CD4-positive, alpha-beta T cell treated with Interferon alpha-2 for 1 hour (primary cell): ENCODE measurements at places on chromosomes 13 and 19.

DNA sequence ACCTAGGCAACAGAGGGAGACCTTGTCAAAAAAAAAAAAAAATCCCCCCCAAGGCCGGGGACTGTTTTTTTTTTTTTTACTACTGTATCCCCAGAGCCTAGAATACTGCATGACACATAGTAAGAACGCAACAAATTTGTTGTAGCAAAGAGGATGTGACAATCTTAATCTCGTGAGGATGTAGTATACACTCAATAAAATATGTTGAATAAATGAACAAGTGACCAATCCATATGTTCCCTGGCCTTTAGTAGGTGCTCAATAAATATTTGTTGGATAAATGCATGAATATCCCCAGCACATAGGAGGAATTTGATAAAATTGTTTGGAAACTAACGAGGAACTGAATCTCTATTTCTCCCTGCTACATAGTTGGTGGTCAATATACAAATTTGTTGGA, 75.7 kb downstream of the MAP4K1 start:
- no peak for DNase-seq

GRCh38 chr19:5628461-5628860, 5.6 kb downstream of the SAFB start:
- DNase-seq = no peak

DNA sequence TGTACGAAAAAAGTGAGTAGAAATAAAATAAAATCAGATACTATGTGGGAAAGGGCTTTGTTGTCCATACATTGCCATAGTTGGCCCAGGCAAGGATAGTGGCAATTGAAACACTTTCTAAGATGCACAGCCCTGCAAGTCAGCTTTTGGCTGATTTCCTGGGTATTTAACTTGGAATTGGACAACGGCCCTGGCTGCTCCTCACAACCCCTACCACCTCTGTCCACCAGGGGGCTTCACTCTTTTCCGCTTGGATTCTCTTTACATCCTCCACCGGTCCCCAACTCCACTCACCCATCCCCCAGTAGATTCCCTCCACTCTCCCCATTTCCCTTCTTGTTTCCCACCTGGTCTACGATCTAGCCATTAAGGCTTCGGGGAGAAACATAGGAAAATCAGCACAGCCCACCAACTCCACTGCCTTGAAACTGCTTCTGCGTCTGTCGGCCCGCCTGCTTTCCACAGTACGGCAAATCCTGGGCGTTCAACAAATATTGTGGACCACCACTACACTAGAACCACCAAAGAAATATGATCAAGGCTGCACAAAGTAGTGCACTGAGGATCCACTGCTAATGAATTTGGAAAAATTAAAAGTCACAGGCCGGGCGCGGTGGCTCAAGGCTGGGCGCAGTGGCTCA, 48.6 kb upstream of the GTF3A start:
- peak; percentile 55 for DNase-seq

DNA sequence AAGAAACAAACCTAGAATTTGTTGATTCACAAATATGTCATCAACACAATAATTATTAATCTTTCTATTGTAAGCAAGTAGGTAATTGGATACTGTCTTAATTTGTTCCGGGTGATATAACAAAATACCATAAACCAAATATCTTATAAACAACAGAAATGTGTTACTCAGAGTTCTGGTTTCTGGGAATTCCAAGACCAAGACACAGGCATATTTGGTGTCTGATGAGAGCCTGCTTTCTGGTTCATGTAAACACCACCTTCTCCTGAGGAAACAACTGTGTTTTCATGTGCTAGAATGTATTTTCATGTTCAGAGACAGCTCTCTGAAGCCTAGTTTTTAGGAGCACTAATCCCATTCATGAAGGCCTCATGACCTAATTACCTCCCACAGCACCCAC, 1819.5 kb downstream of the SLITRK5 start:
- no peak for DNase-seq

- DNase-seq = peak; percentile 46
These were observed 44.4 kb downstream of the ELF1 start for GRCh38 chr13:40974460-40975407.

DNA sequence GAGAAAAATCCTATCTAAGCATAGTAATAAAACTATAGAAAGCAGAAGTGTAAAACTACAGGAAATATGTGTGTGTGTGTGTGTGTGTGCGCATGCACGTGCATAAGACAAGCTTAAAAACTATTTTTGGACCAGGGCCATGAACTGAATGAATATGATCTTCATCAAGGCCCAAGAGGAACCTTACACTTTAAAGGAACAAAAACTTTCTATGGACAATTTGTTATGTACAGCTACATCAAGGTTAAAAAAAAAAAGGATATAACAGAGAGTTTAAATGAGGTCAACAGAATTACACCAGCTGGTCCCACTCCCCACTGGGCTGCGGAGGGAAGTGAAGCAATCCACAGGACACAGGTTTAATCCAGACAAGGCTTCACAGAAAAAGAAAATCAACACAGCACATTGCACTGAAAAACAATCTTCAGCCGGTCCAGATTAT, 151.1 kb downstream of the LHFPL6 start:
- peak; percentile 25 for DNase-seq

DNA sequence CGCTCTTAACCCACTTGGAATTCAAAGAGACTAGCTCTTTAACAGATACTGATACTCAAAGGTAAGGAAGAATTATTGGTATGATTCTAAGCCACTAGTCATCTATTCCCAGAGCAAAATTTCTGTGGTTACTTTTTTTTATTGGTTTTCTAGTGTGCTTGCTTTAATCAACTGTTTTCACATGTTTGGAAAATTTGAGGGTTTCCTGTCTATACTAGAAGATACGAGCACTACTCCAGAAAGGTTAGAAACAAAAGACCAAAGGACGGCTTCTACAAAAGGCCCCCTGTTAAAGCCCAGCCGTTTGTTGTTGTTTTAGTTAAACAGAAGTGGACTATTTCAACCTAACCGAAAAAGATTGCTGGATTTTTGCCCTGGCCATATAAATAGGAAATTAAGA, 18.5 kb upstream of the LPAR6 start:
- no peak for DNase-seq

DNA sequence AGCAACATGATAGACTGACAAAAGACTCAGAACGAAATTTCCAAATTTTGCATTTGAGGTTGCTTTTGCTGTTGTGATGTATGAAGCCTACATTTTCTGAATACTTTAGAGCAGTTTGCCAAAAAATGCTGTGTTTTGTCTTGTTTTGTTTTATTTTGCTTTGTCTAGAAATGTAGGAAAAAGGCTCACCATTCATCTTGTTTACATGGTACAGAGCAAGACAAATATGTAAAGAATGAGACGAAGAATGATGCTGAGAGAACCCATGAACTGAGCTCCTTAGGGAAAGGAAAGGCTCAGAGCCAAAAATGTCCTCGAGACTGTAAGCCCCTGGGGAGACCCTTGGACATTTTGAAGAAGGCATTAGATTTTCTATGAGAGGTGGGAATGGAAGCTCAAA, 6.8 kb upstream of the SPART start:
- no peak for DNase-seq

GRCh38 chr13:20633802-20634201, 66.8 kb downstream of the IFT88 start:
- no peak for DNase-seq

DNA sequence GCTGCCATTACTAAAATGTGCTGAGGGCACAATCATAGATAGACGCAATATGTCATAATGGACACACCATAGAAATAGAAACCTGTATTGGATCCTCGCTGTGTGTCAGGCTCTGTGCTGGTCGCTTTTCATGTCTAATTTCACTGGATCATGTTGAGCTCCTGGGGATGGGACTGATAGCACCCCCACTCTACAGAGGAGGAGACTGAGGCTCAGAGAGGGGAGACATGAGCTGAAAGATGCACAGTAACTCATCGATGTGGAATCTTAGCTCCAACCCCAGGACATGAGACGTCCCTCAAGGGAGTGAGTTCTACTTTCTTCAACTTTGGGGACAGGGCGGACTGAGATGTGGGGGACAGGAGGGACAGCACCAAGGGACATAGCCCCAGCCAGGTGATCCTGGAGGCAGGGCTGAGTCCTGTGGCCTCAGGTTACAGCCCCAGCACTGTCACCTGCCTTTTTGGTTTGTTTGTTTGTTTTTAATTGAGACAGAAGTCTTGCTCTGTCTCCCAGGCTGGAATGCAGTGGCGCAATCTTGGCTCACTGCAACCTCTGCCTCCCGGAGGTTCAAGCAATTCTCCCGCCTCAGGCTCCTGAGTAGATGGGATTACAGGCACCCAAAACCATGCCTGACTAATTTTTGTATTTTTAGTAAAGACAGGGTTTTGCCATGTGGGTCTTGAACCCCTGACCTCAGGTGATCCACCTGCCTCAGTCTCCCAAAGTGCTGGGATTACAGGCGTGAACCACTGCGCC, 6.6 kb upstream of the GIPC1 start:
- DNase-seq = no peak

DNA sequence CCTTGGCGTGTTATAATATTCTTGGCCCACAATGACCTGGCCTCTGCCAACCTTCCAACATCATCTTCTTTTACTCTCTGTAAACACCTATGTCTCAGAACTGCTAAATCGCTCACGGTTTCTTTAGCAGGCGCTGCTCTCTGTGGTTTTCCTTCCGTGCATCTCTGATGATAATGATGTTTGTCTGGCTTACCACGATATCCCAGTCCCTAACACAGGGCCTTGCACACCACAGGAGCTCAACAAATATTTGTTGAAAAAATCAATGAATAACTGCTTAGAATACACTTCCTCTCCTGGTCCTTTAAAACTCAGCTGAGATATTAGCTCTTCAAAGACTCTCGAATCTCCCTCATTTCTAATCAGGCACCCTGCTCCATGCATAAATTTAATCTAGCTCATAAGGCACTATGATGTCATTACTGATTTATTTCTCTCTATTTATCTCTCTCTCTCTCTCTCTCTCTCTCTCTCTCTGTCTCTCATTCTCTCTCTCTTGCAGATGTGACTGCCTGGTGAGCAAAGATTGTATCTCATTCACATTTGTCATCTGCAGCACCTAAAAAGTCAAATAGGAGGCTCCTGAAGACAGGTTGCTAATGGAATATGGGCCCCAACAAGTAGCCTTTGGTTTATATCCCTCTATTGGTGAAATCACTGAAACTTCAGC, 206.4 kb downstream of the NHLRC3 start:
- no peak for DNase-seq

- DNase-seq = no peak
These were observed 120.0 kb upstream of the RNF113B start for GRCh38 chr13:98297051-98297450.

DNA sequence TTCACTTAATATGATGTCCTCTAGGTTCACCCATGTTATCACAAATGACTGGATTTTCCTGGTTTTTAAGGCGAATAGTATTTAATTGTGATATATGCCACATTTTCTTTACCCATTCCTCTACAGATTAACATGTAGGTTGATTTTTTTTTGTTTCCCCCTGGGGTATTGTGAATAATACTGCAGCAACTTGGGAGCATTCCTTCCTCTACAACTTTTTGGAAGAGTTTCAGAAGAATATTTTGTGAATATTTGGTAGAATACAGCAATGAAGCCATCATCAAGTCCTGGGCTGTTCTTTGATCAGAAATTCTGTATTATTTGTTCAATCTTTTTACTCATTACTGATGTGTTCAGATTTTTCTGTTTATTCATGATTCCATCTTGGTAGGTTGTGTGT, 5.6 kb upstream of the ZNF331 start:
- no peak for DNase-seq

GRCh38 chr13:59312776-59313175, 851.0 kb downstream of the DIAPH3 start:
- DNase-seq = no peak

DNA sequence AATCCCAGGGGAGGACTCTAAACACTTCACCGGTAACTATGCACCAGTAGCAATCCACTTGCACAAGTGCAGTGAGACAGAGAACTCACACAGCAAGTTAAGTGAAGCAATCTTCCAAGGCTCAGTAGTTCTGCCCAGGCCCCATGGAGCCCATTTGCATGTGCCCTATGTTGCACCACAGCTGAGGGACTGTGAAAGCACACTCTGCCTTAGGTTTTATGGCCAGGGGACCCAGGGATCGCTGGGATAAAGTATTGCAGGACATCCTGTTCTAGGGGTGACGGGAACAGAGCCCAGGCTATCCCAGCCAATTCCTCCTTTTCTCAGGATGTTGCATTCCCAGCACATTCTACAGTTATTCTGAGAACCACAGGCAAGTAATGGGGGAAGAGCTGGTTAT, 6.0 kb upstream of the AMER2 start:
- no peak for DNase-seq

DNA sequence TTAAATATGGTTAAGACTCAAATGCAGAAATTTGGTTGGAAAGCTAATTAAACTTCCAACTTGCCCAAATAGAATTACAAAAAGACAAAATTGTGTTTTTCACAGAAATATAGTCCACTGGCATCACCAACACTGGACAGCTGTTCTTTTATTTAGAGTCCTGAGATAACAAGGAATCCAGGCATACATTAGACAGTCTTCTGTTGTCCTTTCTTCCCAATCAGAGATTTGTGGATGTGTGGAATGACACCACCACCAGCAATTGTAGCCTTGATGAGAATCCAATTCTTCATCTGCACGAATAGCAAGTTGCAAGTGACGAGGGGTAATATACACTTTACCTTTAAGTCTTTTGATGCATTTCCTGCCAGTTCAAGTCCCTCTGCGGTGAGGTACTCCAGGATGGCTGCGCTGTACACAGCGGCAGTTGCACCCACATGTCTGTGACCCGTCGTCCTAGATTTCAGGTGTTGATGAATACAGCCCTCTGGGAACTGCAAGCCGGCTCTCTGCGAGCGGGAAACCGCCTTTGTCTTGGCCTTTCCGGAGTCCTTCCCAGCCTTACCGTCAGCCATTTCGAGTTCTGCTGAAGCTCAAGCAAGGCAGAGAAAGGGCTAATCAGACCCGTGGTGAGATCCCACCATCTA, 14.7 kb downstream of the UBAC2 start:
- DNase-seq = peak; percentile 79

- DNase-seq = no peak
These were observed 808.6 kb upstream of the ARGLU1 start for GRCh38 chr13:107376341-107377125.

GRCh38 chr13:97627566-97627965, 193.6 kb downstream of the RAP2A start:
- no peak for DNase-seq

DNA sequence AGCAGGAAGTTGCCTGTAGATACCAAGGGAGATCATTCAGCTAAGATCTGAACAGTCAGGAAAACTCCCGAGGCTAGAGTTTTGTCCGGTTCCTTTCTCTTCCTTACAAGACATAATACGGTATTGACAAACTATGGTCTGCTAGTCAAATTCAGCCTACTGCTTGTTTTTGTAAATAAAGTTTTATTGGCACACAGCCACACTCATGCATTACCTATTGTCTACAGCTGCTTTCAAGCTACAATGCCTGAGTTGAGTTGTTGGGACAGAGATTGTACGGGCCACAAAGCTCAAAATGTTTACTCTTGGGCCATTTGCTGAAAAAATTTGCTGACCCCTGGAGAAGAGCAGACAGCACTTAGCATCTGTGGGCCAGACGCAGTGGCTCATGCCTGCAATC, 2.5 kb downstream of the SLC1A6 start:
- no peak for DNase-seq

GRCh38 chr19:3556978-3557460, 367 bp downstream of the MFSD12 start:
- peak; percentile 47 for DNase-seq

GRCh38 chr13:26646603-26647002, 89.1 kb downstream of the WASF3 start:
- no peak for DNase-seq

- DNase-seq = peak; percentile 21
These were observed 297.3 kb downstream of the ZNF536 start for GRCh38 chr19:30669329-30670010.

- no peak for DNase-seq
These were observed 6.5 kb upstream of the CCL25 start for GRCh38 chr19:8045872-8046568.
